Fibroblast of skin of right quadriceps (primary cell): ENCODE measurements at places on chromosomes 16 and 17.
A peak's percentile ranks its signal among the peaks of the same experiment; 100 is the strongest.

DNA sequence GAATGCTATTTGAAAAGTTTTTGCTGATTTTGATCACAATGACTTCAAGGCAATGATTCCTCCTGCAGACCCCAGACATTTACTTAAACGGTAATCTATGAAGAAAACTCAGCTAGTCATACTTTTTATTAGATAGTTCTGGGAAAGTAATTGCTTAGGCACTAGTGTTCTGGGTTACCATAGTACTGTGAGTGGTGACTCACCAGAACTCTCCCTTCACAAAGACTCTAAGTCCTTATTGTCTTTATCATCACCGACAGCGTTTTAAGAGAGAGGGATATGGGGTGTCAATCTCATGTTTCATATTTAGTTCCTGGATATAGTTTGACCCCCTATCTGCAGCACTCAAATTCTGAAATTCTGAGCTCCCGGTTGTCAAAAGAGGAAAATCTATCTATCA, 43.0 kb upstream of the CDH8 start:
- peak; percentile 31 for DNase-seq

- no peak for DNase-seq
Observed at GRCh38 chr17:47816947-47817346, 4.6 kb downstream of the OSBPL7 start.

GRCh38 chr16:15597135-15597534, 45.8 kb downstream of the MARF1 start:
- no peak for DNase-seq

GRCh38 chr16:68200088-68200783, 35.7 kb downstream of the ESRP2 start:
- peak; percentile 40 for DNase-seq

DNA sequence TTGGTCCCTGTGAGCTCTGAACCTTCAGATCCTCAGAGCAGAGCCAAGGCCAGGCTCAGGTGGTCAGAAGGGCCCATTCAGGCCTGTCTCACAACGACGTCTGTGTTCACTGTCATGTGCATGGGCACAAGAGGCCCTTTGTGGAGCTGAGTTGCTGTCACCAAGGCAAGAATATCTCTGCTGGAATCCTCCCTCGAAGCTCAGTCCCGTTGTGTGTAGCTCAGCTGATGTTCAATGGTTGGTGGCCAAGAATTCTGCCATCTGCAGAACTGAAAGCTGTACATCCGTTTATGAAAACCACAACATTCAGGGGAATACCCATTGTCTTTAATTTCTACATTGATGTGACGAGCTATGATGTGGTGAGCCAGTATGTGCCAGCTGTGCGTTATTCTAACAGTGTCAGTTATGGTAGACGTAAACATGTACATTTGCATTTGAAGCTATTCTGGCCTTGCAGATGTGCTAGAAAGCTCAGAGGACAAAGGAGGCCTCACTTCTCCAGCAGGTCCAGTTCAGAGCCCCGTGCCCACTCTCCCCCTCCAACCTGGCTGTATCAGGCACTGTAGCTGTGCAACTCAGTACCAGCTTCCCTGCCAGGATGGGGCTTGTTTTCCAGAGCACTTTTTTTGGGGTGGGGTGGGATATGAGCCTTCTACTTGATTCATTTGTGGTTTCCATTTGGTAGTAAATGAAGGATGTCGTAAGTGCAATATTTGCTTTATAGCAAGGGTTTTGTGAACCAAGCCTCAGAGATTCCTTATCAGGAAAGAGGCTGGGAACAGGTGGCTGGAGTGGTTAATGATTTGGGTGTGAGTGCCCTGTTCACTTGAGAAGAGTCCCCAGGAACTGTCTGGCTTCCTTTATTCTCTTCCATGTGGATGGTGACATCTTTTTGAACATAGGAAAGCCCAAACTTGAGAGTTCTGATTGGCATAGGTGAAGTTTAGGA, 56.1 kb downstream of the B9D1 start:
- no peak for DNase-seq

DNA sequence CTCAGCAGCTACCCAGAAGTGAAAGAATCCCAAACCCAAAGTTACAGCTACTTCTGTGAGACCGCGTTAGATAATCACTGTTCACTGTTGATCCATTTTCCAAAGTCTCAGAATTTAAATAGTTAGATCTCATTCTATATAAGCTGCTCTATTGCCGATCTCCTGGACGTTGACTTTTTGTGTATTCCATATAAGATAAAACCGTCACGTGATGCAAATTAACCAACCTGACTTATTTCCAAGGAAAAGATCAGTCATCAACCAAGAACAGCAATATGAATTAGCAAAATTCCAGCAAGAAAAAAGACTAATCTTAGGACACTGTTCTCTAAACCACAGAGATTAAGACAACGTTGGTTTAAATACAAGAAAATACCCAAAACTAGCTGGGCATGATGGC, 8.3 kb downstream of the ACOX1 start:
- no peak for DNase-seq

DNA sequence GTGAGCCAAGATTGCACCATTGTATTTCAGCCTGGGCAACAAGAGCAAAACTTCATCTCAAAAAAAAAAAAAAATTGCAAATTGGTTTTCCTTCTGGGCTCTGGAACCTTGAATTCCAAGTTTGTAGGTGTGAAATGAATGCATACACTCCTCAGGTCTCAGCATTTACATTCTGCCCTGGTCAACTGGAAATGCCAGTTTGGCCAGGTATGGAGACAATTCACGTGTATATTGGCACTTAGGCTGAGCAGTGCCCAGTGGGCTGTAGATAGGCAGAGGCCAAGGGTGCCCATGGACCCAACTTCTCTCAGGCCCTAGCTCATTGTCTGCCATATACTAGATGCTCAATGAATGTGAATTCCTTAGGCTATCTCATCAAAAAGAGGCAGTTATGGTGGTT, 15.7 kb downstream of the PDILT start:
- DNase-seq, result no peak

GRCh38 chr16:63363738-63364137, 1327.5 kb upstream of the CDH8 start:
- DNase-seq, result no peak

DNA sequence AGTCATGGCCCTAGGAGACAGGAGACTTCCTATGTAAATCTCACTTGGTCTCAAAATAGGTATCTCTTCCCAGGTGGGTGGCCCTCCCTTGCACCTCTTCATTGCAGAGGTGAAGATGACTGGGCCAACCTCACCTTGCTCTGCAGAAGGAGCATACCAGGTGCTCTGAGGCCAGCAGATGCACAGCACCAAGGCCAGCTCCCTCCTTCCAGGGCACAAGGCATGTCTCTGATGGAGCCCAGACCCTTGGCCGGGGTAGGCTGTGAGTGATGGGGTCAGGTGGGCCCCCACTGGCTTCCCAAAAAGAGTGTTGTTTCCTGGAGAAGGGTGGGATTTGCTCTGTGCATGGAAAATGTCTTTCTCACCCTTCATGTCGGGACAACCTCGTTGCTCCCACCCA, 12.8 kb downstream of the CACNG5 start:
- no peak for DNase-seq

DNA sequence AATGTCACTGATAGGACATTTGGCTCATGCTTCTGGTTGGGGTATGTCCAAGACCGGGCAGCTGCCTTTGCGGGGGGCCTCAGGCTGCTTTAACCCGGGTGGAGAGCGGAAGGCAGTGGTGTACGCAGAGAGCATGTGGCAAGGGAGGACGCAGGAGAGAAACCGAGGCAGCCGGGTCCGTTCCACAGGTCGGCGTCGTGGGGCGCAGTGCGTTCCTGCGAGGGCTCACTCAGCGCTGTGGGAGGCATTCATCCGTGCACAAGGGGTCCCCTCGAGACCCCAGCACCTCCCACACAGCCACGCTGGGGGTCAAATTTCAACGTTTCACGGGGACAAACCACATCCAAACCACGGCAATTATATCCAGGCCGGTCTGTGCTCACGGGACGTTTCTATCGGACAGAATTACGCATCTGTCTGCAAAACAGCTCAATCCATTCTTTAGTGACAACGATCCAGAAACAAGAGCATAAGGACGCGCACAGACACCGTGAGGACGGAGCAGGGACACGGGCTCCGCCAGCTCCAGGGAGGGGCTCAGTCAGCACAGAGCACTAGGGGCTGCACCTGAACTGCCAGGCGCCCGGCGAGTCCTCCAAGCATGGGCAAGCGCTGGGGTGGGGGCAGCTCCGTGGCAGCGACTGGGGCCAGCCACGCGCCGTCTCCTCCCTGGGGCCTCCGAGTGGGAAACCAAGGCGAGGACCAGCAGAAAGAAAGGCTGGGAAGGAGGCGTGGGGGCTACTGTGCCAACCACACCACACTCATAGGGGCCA, 108.4 kb upstream of the METRNL start:
- DNase-seq, result no peak
